GM20000 (cell line): ENCODE measurements at places on chromosomes 6 and 20.

- DNase-seq = no peak
Observed at GRCh38 chr6:48961781-48962415, 501.2 kb downstream of the MMUT start.

GRCh38 chr20:1376007-1376406 is 16.8 kb downstream of the FKBP1A start:
- DNase-seq = no peak

GRCh38 chr6:48100588-48100895 is 10.5 kb downstream of the PTCHD4 start:
- DNase-seq = no peak

GRCh38 chr20:20561841-20562240 is 150.6 kb downstream of the RALGAPA2 start:
- no peak for DNase-seq

DNA sequence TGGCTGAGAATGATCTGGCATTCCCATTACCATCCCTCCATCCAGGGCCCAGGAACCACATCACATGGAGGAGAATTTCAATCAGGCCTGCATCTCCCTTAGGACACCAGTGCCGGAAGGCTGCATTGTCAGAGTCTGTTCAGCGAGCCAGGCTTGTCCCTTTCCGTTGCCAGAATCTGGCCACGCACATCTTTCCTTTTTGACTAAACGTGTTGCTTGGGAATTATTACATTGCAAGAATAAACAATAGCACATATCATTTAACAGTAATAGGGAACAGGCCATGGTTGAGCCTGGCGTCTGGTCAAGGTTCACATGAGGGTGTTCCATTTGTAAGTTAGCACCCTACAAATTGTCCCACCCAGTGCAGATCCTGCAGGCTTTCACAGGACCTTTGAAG is 42.8 kb downstream of the SOBP start:
- no peak for DNase-seq

DNA sequence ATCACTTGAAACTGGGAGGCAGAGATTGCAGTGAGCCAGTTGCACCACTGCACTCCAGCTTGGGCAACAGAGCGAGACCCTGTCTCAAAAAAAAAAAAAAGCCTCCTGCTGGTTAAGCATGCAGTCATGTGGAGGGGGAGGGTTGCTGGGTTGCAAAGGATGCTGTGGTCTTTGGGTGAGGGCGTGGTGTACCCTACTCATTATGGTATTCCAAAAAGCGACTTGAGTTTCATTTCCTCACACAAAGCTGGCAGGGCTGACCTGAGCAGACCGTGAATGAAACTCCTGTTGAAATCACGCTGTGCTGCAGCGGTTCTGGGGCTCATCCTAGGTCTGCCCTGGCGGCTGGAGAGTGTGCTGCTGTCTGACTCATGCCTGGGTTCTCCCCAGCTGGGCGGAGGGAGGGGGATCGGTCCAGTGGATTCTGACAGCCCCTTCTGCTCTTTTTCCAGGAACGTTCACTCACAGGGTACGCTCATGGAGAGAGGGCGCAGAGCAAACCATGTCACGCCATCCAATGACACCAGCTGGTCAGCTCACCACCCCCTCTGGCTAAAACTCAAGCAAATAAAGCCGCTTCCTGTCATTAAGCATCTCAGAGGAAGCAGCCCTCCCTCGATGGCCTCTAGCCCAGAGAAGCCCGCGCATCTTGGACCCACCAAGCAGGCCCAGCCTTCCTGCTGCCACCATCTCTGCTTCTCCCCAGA is 166.2 kb downstream of the SCML4 start:
- DNase-seq = peak; percentile 66

- no peak for DNase-seq
Observed at GRCh38 chr6:11791354-11792107, 12.9 kb upstream of the ADTRP start.

GRCh38 chr20:41369673-41370072 is 3.1 kb upstream of the EMILIN3 start:
- no peak for DNase-seq

DNA sequence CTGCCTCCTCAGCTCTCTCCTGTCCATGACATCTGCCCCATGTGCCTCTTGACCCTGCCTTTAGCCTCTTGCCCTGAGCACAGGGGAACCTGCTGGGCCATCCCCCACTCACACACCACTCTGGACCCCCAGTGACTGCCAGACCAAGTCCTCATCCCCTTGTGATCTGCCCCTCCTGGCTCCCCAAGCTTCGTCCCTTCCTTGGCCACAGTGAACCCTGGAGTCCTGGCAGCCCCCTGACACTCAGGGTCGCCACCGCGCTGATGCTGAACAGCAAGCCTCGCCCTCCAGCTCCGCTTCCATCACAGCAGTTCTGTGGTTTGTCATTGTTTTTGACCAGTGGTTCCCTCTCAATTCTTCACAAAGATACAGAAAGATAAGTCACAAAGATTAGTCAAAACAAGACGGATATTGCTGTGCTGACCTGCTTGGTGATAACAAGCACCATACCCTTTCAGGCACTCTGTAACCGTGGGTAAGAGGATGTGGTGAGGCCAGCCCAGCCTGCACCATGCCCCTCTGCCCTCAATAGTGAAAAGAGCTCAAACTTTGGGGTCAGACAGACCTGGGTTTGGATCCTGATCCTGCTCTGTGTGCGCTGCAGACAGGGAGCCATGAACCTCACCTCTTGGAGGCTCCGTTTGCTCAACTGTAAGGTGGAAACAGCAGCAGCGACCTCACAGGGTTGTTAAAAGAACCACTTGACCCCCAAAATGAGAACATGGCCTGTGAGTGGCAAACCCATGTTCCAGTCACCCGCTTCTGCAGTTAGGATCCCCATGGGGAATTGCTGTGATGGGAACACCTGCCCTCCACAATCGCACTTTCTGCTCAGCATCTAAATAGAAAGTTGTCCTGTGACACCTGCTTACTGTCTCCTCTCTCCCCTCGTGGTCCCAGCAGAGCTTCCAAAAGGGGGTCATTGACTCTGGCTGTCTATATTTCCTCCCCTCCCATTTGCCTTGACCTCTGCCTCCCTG is 114.5 kb downstream of the TOX2 start:
- DNase-seq = peak; percentile 34

DNA sequence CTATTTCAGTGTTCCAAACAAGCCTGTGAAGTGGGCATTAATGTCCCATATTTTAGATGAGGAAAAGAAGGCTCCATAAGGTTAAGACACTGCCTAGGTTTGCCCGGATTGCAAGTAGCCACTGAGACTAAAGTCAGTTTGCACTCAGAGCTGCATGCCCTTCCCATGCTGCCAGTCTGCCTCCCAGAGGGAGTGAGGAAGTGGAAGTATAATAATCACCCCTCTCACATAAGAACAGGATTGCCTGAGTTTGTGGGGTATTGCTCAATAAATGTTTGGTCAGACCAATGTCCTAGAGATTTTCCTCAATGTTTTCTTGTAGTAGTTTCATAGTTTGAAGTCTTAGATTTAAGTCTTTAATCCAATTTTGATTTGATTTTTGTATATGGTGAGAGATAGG is 43.9 kb upstream of the CLIC5 start:
- DNase-seq = no peak

- DNase-seq = peak; percentile 78
Observed at GRCh38 chr20:59403261-59403961, 103.0 kb downstream of the EDN3 start.

- DNase-seq = no peak
Observed at GRCh38 chr6:109092074-109092473, 2.6 kb downstream of the SESN1 start.

GRCh38 chr6:27771235-27771634 is 141.0 kb downstream of the OR2B2 start:
- DNase-seq = no peak

- no peak for DNase-seq
Observed at GRCh38 chr20:36112112-36112511, 42.4 kb upstream of the EPB41L1 start.

DNA sequence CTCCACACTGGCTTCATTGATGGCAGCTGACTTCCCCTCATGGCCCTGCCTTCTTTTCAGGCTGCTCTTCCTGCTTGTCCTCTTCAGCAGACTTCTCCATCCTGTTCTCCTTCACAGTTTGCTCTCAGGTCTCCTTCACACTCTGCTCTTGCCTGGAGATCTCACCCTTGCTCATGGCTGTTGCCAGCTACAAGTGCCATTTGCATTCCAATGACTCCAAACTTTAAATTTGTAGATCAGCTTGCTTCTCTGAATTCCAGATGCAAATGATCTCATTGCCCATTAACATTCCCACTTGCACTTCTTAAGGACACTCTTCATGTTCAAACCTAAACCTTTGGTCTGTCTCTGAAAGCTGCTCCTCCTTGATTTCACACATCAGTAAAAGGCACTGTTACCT is 343.0 kb downstream of the QKI start:
- no peak for DNase-seq

DNA sequence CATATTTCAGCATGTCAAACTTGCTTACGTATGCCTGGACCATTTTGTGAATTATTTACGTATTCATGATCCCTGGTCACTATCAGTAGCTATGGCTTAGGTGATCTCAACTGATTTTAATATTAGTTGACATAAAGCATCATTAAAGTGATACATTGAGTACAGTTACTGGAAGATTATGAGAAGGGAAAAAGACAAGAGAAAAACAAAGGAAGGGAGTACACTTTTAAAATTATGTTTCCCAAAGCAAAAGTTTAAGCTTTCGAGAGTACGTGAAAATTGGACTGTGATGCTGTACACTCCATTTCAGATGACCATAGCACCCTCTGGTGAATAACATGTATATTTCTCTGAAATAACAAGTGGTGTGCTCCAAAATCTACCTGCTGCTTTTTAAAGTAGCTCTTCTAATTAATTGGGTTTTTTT is 215.0 kb upstream of the HSF2 start:
- no peak for DNase-seq

DNA sequence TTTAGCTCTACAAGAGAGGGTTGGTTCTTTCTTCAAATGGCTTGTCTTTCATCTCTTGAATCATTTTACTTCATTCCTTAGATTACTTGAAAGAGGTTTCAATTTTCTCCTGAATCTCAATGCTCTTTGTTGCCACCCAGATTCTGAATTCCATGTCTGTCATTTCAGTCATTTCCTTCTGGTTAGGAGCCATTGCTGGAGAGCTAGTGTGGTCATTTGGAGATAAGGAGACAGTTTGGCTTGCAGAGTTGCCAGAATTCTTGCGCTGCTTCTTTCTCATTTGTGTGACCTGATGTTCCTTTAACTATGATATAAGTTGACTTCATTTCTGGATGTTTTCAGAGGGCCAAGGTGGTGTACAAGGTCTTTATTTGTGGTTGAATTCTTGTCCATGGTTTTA is 157.8 kb downstream of the SLC22A3 start:
- no peak for DNase-seq

DNA sequence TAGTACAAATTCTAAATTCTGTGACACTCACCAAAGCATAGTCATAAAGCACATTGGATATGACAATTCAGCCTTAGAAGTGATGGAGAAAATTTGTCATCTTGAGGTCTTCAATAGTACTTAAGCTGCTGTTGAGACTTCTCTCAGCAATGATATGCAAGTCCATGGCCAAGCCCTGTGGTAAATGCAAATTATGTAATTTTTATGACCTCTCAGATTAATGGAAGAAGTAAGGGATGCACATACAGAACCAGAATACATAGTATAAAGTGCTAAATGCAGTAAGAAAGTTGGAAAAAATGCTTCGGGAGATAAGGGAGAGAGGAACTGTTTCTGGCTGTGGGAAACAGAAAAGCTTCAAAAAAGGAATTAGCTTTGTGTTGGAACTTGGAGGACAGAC is 700.7 kb downstream of the RNF144B start:
- no peak for DNase-seq

DNA sequence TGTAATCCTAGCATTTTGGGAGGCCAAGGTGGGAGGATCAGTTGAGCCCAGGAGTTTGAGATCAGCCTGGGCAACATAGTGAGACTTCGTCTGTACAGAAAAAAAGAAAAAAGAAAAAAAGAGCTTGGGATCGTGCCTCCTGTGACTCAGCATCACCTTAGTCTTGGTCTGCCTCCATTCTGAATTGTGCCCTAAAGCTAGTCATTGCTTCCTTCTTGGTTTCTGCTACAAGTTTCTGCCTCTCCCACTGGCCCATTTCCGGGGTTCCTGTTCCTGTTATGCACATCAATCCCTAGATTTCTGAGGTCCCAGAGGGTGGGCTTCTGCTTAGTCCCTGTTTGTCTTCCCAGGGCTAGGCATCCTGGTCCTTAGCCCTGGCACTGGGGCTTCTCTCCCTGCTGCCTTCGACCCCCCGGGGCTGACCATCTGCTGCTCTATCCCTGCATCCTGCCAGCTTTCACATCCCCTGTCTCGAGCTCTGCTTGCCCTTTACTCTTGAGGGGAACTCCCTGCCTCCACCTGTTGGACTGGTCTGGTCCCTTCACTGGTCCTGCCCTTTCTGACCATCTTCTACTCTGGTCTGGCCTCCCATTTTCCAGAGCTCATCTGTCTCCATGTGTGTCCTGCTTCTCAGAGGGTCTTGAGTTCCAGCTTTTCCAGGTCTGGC is 77.5 kb upstream of the ESR1 start:
- DNase-seq = no peak

GRCh38 chr6:43009124-43009523 is 4.6 kb downstream of the MEA1 start:
- peak; percentile 37 for DNase-seq

- no peak for DNase-seq
Observed at GRCh38 chr6:33320315-33321181, 3.0 kb upstream of the ZBTB22 start.

GRCh38 chr6:116210750-116211425 is 43.0 kb downstream of the TSPYL4 start:
- DNase-seq = no peak

DNA sequence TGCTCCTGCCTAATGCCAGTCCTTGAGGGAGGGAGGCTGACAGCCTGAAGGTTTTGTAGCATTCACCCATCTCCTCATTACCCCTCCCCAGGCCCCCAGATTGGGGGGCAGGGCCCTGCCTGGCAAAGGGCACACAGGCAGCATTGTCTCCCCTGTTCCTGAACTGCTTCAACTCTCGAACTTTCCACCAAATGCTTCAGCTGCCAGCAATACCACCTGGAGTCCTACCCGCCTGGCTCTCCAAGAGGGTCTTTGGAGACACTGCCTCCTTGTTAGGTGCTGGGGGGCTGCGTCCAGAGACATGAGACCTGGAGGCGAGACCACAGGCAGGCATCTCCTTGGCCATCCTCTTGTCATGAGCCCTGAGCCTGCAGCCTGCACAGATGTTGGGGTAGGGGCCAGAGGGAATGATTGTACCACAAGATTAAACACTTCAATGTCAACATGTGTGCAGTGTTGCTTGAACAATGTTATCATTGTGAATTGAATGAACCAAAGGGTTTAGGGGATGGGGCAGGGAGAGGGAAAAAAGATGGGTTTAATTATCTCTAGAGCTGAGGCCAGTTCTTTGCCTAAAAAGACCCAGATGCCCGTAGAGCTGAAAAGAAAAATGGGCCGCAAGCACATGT is 25.0 kb downstream of the BMP7 start:
- no peak for DNase-seq
